HEK293T (cell line): ENCODE measurements at places on chromosomes 5 and 9.

DNA sequence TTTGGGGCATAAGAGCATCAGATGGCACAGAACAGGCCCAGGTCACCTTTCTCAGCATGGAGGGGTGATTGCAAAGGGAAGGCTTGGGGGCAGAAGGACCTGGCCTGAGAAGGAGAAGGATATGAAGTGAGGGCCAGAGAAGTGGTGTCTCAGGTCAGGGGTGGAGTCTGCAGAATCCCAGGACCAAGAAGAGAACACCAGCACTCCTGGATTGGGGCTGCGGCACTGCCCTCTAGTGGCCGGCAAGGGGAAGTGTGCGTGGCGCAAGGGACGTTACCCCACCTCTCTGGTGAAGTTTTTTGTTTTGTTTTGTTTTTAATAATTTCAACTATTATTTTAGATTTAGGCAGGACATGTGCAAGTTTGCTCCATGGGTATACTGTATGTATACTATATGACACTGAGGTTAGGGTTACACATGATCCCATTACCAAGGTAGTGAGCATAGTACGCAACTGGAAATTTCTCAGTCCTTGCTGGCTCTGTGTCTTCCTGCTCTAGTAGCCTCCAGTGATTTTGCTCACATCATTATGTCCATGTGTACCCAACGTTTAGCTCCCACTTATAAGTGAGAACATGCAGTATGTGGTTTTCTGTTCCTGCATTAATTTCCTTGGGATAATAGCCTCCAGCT, 1548.6 kb downstream of the EFNA5 start:
- DNase-seq: peak; percentile 71

DNA sequence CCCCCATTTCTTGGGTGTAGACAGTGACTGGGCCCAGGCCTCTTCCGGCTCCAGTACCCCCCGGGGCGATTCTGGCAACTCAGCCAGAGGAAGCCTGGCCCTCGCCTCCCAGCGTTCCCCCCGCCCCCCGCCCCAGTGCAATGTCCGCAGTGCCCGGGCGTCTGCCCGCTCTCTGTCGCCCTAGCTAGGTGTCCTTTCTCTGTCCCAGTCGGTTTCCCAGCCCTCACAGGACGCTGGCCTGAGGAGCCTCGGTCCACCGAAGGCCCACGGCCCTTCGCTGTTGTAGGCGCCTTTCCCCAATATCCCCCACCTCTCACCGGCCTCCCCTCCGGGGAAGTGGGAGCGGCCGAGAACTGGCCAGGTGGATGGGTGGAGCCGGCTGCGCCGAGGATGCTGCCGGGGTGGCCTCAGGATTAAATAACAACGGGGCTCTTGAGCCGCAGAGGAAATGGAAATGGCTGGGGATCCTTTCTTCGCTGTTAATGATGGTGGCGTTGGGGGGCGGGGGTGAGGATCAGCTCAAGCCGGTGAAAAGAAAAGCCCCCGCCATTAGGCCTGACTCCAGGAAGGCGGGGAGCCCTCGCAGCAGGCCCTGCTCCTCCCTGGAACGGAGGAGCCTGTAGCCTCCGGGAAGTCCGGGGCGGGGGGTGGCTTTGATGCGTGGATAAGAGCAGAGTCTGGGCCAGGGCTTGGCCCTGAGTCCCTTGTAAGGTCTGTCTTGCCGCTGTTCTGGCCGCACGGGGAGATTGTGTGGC, 1.1 kb upstream of the SPRY4 start:
- no peak for DNase-seq

DNA sequence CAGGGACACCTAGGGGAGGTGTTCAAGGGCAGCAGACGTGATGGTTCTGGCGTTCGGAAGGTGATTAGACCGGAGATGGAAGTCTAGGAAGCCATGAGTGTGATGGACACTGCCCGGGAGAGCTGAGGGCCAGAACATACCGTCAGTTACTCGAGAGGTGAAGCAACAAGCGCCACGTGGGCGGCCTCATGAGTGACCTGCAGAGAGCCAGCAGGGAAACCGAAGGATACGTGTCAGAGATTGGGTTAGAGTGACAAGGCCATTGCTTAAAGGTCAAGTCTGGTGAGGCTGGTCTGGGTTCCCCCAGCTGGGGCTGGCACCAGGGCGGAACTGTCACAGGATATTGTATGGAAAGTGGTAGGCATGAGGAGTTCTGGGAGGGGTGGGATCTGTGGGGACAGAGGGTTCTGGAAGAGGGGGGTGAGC, 60.0 kb downstream of the C9orf50 start:
- no peak for DNase-seq

DNA sequence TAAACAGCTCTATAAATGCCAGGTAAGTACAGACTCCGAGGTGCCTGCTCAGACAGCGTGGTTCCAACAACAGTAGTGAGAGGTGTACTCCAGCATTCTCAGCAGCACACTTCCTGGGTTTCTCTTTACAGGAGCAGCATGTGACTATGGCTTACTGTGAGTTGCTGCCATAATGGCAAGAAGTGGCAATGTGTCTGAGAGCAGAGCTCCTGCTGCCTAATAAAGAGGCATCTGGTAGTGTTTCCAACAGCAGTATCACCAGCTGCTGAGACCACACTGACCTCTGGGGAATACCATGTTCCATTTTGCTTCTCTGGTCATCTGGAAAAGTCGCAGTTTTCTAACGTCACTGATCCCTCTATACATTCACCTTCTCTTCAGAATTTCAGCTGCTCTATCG, 398.2 kb downstream of the SLCO4C1 start:
- no peak for DNase-seq

GRCh38 chr9:25960178-25960577, 281.9 kb upstream of the TUSC1 start:
- DNase-seq: no peak

GRCh38 chr5:174151599-174152181, 106.2 kb downstream of the NSG2 start:
- DNase-seq: no peak

- DNase-seq: no peak
These were observed 31.1 kb downstream of the ADRB2 start for GRCh38 chr5:148857474-148857873.

DNA sequence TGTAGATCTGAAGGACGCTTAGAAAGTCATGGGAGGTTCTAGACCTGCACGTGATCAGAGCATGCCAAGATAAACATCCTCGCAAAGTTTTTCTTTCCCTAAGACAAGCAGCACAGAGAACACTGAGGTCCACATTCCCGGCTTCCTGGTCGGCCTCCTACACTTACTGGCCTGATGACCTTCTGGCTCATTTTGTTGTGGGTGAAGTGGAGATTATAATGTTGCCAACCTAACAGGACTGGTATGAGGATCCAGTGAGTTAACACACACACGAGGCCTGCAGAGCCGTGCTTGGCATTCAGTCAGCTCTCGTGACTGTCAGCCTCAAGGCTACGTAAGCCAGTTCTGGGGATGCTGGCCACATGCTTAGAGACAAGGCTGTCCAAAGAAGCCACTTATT, 186.0 kb downstream of the TENT4A start:
- DNase-seq: no peak

- no peak for DNase-seq
These were observed 150.4 kb downstream of the SNCAIP start for GRCh38 chr5:122462486-122462885.

DNA sequence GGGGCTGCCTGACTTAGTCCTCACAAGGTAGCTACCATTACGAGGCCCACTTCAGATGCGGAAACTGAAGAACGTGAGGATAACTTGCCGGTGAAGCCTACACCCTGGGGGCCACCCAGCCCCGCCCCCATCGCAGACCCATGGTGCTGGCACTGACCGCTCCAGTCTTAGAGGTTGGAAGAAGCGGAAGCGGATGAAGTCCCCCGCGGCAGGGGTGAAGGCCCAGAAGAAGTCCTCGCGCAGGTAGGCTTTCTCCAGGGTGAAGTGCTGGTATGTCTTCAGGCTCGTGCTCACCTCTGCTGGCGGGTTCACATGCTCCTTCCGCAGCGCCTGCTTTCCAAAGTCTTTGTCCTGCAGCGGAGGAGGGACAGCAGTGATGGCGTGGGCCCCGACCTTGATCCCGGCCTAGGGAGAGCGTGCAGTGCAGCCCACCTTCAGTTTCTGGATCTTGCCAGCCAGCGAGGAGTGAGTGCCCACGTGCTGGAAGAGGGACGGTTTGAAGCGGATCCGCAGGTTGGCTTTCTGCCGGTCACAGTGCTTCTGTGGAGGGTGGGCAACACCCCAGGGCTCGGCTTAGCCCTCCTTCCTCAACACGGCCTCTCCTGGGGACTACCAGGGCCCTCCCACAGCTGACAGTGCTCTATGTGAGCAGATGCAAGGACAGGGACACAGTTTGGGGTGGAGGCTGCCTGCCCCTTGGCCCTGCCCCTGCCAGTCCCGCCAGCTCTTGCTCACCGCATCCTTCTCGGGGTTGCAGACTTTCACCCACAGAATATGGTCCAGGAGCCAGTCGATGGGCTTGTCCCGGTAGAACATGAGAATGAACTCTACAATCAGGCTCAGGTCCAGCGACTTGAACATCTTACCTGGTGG, 5.2 kb downstream of the LTC4S start:
- DNase-seq: no peak

DNA sequence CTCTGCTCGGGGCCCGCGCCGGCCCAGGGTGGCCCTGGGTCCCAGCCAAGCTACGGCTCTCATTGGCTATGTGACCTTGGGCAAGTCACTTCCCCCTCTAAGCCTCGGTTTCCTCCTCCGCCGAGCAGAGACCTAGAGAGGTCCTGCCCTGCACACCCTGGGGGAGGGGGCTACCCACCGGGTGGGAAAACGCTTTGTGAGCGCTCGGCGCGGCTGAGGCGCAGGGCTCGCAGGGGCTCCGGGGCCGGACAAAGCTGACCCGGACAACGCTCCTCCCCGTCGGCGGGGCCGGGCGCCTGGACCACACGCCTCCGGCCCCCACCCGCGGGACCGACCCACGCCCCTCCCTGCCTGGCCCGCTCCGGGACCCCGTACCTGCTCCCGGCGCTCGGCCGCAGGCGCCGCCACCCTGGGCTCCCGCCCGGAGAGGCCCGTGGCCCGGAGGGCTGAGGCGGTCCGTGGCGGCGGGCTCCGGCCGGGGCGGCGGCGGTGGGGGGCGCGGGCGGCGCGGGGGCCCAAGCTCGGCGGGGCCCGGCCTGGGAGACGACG, 85.7 kb upstream of the MELK start:
- peak; percentile 30 for DNase-seq

DNA sequence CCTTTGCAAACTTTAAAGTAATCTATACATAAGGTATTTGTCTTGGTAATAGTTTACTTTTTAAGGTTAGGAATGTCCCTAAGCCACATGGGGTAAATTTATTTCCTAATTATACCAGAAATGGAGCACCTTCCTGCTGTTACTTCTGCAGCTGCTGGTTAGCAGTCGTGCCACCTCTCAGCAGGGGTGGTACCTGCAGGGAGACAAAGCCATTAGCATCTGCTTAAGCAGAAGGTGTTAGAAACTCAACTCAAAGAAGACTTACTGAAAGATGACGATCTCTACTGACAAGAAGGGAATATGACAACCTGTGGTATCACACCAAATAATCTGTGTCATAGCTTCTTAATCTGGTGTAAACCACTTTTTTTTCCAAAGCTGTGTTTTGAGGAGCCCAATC, 173.7 kb downstream of the BRINP1 start:
- DNase-seq: no peak

DNA sequence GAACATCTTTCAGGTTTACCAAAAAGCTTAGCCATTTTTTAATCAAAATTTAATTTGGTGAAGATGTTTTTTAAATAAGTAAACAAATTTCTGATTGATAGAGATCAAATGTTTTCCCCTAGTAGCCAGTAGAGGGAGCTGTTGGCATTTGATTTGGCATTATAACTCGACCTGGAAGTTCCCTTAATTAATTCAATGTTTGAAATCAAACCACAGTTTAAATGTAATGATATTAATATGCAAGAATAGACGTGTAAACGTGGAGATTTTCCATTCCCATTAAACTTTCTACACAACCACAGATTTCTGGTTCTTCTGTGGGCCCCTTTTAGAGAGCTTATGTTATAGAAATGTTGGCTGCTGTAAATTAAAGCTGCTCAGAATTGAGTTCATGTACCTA, 148.1 kb upstream of the MPDZ start:
- no peak for DNase-seq

- DNase-seq: peak; percentile 32
These were observed 885 bp upstream of the MLLT3 start for GRCh38 chr9:20623021-20623747.

GRCh38 chr5:41921166-41921565, 3.9 kb upstream of the FBXO4 start:
- no peak for DNase-seq
